SHP77 (cell line): ENCODE measurements at places on chromosomes 2 and 18.

- DNase-seq = no peak
Observed at GRCh38 chr18:4198956-4199355, 256.2 kb downstream of the DLGAP1 start.

- no peak for DNase-seq
Observed at GRCh38 chr2:231960810-231961348, 634 bp upstream of the DIS3L2 start.

DNA sequence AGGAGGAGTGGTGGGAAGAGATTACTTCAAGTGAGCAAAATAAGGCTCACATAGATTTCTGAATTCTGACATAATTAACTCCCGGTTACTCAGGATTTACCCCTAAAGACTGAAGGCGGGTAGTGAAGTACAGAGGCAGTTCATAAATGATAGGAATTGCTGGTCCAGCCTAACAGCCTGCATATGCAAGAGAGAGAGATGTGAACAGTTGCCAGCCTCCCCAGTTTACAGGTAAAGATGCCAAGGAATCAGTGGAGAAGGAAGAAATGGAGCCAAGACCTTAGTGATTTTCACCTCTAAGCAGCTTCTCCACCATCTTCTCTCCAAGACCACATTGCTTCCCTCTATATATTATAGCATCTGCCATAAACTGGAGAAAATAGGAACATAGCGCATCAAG, 91.8 kb upstream of the THUMPD2 start:
- DNase-seq = no peak

GRCh38 chr2:70087702-70088597, 673 bp downstream of the PCBP1 start:
- no peak for DNase-seq

DNA sequence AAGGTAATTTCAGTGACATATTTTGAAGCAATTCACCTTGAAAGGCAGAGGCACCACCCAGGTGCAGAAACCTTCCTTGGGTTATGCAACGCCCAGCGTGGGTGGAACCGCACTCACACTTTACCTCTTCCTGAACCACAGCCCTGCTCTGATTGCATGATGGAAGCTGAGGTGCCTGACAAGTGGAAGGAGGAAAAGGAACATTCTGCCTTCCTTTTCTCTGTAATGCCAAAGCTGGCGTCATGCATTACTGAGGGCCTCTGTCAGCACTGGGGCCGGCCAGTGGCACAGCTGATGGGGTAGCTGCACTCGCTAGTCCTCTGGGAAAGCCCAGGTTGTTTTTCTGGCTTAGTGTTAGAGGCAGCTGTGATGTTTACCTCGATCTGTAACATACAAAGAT, 266.5 kb downstream of the NEDD4L start:
- no peak for DNase-seq

DNA sequence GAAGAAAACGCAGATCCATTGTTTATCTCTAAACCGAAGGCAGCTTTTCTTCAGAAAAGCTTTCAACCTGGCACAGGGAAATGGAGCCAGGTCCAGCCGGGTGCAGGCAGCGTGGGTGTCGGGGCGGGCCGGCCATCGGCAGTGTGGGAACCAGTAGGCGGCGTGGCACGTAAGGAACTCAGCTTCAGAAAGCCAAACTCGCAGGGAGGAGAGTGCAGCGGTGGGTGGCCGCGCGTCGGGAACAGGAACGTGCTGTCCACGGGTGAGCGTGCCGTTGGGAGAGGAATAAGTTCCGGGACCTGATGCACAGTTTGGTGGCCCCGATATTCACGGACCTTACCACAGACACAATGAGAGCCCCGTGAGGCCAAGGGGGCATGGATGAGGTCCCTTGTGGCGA, 270.4 kb downstream of the TWIST2 start:
- DNase-seq = no peak

DNA sequence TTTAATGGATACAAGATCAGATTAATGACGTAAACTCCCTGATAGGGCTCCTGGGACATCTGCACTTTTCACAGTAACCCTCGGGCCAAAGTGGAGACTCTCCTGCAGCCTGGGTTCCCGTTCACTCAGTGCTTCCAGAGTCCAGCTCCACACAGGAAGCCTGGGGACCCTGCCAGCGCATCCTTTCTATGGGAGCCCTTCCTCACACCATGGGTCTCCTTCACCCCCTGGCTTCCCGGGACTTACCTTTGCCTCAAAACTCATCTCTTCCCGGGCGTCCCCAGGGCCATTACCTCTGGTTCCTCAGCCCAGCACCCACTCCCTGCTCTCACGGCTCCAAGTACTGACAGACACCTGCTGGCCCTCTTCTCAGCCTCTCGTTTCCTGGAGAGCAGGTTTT, 40.7 kb upstream of the KLF11 start:
- DNase-seq = no peak

DNA sequence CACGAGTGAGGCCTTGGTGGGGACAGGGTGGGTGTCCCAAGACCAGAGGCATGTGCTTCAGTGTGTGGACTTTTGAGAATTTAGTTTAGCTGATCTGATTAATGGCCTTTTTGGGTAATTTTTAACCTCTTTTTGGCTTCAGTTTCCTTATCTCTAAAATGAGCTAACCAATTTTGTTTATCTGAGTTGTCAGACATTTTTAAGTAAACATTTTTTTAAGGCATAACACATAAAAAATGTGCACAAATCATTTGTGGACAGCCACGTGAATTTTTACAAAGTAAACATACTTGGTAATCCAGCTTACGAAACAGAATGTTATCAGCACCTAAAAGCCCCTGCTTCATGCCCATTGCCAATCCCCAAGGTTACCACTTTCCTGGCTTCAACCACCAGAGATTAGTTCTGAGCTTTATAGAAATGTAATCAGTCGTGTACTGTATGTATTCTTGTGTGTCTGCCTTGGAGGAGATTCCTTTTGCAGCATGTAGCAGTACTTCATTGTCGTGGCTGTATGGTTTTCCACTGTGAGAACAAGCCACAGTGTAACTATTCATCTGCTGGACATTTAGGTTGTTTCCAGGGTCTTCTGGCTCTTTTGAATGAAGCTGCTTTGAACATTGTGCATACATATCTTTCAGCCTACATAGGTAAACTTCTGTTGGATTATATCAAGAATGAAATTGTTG, 8.4 kb upstream of the INO80C start:
- no peak for DNase-seq

- no peak for DNase-seq
Observed at GRCh38 chr18:8529609-8530008, 79.6 kb upstream of the RAB12 start.

GRCh38 chr2:65073879-65074565, 17.8 kb downstream of the CEP68 start:
- no peak for DNase-seq

DNA sequence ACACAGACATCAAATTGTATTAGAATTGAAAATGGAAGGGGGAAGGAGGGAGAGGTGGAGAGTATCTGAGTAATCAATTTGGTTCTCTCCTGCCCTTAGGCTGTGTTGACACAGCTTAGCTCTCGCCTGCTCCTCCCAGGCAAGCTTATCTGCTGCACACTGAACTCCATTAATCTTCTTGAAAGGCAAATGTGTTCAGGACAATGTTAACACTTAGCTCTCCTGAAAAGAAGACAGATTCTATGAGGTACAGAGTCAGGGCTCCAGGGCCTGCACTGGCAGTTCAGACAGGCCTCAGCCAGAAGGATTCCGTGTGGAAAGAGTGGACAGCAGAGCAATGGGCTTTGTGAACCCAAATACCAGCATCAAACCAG, 430.0 kb upstream of the TNP1 start:
- DNase-seq = peak; percentile 87

- no peak for DNase-seq
Observed at GRCh38 chr18:2394684-2395083, 176.6 kb downstream of the METTL4 start.

GRCh38 chr18:56374007-56374655, 264.3 kb downstream of the TXNL1 start:
- DNase-seq = no peak

DNA sequence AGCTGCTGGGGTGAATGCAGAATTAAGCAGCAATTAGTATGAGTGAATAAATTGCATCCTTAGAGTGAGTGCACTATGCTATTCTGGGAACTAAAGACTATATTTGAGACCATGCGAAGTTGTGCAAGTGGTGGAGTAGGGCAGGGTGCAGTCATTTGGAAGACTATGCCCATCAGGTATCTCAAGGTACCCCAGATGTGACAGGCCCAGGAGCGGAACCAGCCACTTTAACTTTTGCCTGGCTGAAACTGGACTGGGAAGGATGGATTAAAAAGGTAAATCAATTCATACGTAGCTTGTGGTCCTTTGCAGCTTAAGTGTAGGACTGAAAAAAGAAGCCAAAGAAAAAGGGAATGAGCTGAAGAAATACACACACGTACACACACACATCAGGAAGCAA, 1.7 kb downstream of the KYNU start:
- DNase-seq = no peak

- DNase-seq = peak; percentile 55
Observed at GRCh38 chr2:241354668-241355658, 1.1 kb upstream of the FARP2 start.

GRCh38 chr2:225041851-225042799, at the start of gene DOCK10:
Gene DOCK10 (minus strand): TSS chr2:225042468. CDS start chr2:225042374, 94 bp downstream.
- DNase-seq = no peak

GRCh38 chr2:189337656-189338055, 103.6 kb upstream of the WDR75 start:
- no peak for DNase-seq

GRCh38 chr2:147440734-147441133, 404.1 kb upstream of the ACVR2A start:
- no peak for DNase-seq

DNA sequence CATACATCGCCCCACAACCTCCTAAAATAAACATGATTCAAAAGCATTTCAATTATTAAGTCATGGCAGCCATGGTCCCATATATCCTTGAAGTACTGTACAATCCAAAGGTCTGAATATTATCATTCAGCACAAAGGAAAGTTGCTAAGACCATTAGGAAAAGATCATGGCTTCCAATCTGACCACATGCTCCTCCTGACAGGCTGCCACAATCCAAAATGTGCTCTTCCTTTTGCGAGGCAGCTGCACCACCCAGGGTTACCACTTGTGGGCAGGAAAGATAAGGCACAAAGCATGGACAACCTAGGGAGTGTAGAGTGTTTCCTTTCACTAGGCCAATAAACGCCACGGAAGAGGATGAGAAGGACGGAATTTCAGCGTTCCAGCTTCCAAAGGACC, 5.4 kb downstream of the BOLA3 start:
- peak; percentile 6 for DNase-seq

- no peak for DNase-seq
Observed at GRCh38 chr2:96594691-96595152, 43.4 kb downstream of the KANSL3 start.

DNA sequence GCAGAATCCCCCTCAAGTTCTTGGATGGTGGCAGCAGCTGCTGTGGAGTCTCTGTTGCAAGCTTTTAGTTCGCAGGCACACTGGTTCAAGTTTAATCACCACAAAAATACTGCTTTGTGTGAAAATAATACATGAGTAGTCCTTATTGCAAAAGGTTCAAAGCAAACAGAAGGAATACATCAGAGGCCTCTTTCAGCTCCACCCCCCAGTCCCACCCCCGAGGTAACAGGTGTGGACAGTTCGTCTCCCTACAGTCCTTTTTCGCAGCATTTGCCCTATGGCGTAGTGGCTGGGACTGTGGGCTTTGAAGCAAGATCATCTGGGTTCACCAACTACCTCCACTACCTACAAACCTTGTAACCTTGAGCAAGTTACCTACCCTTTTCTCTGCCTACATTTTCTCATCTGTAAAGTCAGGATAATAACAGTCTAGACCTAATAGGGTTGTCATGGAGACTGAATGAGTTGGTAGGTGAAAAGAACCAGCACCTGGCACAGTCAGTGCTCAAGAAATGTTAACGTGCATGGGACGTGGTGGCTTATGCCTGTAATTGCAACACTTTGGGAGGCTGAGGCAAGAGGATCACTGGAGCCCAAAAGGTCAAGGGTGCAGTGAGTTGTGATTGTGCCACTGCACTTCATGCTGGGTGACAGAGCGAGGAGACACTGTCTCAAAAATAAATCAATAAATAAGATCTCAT, 61.7 kb downstream of the TCF7L1 start:
- no peak for DNase-seq

- DNase-seq = no peak
Observed at GRCh38 chr2:237664151-237664550, 36.8 kb downstream of the LRRFIP1 start.

DNA sequence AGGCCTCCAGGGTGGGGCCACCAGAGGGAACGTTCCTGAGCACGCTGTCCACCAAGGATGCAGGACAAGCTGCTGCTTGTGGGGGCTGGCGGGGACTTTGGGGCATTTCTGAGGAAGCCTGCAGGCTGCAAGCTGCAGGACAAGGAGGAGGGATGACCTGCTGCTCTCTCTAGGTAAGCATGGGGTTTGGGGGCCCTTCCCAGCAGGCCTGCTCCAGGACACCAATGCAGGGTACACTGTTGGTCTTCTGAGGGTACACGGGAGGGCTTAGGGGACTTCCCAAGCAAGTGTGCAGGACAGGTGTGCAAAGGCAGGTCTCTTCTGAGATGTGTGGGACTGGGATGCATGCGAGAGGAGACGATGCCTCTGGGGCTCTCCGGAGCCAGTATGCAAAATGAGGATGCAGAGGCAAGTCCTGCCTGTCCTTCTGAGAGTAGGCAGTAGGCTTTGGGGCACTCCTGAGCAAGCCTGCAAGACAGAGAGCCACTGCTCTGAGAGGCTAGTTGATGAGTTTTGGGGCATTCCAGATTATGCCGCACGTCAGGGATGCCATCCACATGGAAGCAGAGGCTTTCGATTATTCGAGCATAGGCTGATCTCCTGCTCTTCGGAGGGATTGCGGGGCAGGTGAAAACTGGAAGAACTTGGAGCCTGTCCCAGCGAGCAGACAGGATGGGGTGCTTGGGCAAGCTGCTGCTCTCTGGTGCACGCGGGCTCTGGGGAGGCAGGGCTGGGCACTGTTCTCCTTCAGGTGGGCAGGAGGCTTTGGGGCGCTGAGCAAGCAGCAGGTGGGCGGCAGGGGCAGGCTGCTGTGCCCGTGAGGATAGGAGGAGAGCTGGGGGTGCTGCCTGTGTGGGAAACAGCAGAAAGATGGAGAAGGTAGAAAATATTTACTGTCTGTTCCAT, 44.6 kb downstream of the CNGA3 start:
- no peak for DNase-seq

DNA sequence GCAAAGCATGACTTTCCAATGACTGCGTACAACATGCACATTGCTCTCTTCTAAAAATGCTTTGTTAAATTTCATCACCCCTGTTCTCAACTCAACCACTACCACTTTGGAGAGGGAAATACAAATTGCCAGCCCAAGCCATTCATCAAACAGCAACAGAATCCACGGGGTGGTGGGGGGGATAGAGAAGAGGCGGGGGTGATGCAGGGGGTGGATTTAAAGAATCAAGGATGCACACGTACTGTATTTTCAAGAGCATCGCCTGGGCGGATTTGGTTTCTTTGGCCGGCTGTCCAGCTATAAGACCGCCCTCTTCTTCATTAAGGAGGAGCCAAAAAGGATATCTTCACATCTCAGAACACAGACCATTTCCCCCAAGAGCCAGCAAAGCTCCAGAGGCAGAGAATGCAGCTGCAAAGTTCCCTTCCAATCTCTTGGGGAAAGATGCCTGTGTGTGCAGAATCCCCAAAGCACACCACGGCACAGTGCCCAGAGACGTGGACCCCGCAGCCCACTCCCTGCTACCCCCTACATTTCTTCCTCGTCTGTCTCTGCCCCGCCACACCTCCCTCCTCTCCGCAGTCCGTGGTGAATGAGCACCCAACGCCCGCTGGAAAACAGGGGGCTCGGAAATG, 977 bp downstream of the SLC8A1 start:
- no peak for DNase-seq
